ENCODE measurements at places on chromosomes 11 and 22.

GRCh38 chr11:125494031-125494360, 2.1 kb downstream of the FEZ1 start:
- no peak for DNase-seq

- no peak for DNase-seq
These were observed 13.8 kb downstream of the SMARCB1 start for GRCh38 chr22:23800297-23801237.

DNA sequence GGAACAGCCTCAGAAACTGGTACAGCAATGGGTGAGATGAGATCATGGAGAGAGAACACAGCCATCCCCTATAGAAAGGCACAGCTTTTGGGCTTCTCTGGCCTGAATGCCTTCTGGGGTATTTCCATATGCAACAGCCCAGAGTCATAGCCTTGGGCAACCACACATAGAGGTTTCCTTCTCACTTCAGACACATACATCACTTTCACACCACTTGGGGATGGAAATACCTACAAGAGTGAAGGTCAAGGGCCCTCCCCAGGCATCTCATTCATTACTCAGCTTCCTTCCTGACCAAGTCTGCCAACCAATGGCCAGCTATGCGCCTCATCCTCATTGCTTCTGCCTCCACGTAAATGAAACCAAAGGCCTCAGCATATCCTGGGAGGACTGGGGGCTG, 17.7 kb upstream of the OLFML1 start:
- DNase-seq, result no peak

DNA sequence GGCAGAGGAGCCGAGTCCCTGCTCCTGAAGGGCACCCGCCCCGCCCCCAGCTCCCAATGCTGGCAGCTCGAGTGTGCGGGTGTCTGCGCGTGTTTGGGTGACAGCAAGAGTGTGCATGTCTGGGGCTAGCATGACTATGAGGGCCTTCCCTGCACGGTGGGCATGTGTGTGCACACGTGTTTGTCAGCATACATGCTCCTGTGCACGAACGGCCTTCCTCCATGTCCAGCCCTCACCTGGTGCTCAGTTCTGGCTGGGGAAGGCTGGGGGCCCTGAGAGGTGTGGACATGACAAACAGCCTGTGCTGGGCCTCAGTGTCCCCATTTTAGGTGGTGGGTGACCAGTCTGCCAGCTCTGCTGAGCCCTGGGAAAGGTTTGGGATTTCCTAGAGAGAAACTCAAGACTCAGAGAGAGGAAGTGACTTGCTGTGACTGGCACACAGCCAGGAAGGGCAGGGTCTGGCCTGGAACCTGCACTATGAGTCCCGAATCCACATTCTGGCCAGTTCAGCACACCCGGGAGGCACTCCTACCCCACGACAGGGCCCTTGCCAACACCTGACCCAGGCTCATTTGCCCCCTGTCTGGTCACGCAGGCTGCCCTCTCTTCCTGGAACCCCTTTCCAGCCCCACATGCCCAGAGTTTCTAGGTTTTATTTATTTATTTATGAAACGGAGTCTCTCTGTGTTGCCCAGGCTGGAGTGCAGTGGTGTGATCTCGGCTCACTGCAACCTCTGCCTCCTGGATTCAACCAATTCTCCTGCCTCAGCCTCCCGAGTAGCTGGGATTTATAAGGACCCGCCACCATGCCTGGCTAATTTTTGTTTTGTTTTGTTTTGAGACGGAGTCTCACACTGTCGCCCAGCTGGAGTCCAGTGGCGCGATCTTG, 3.3 kb upstream of the SHISA8 start:
- peak; percentile 29 for DNase-seq

DNA sequence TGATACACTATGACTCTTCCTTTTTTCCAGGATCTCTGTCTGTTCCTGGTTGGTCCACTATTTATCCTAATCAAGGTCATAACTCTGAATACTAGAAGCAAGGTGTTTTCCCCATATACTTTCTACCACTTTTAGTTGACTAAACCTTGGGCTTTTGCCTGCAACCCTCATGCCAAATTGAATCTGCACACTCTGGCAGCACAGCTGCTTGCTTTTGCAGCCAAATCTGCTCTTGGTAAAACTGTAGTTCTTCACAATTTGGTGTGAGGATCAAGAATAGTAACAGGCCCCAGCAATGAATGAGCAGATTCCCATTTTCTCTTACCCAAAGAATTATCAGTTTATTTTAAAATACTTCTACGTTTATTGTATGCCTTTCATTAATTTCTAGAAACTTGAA, 586.5 kb upstream of the CNTN5 start:
- DNase-seq, result no peak

GRCh38 chr11:66543263-66544107, 2.4 kb downstream of the ZDHHC24 start:
- no peak for DNase-seq

DNA sequence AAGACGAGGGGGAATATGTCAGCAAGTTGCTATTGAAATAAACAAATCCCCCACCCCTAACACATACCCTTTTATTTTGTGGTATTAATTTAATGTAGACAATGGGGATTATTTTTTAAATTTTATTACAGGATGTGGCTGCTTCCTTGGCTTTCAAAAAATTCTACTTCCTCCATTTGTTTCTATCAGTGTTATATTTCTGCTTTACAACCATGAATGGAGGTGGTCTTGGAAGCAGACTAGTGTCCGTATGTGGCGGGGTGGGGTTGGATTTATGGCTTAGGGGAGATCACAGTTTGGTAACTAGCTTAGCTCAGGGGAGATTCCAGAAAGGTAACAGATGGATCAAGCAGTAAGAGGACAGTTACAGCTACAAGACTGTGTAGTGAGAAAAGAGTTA, 39.3 kb upstream of the PICALM start:
- peak; percentile 20 for DNase-seq

GRCh38 chr11:2376751-2377451, at the start of gene CD81:
CD81 (plus strand) TSS chr11:2377310; CDS start chr11:2377550, 240 bp downstream.
- DNase-seq, result no peak

DNA sequence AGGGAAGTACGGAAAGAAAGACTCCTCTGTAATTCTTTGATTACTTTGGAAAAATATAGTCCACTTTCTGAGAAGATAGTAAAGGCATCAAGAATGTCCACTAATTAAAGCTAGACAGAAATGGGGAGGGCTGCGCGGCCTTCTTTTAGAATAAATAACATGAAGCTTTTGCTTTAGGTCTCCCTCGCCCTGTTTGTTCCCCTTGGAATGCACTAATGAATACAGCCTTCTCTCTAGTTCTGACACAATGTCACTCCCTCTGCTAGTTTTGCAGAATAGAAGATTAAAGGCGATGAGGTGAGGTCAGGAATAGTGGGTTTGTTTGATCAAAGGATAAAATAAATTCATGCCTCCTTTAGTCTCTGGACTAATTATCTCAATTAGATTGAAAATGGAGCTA, 543.9 kb downstream of the OPCML start:
- DNase-seq, result no peak

GRCh38 chr22:31235081-31235480, 23.0 kb downstream of the LIMK2 start:
- peak; percentile 50 for DNase-seq

DNA sequence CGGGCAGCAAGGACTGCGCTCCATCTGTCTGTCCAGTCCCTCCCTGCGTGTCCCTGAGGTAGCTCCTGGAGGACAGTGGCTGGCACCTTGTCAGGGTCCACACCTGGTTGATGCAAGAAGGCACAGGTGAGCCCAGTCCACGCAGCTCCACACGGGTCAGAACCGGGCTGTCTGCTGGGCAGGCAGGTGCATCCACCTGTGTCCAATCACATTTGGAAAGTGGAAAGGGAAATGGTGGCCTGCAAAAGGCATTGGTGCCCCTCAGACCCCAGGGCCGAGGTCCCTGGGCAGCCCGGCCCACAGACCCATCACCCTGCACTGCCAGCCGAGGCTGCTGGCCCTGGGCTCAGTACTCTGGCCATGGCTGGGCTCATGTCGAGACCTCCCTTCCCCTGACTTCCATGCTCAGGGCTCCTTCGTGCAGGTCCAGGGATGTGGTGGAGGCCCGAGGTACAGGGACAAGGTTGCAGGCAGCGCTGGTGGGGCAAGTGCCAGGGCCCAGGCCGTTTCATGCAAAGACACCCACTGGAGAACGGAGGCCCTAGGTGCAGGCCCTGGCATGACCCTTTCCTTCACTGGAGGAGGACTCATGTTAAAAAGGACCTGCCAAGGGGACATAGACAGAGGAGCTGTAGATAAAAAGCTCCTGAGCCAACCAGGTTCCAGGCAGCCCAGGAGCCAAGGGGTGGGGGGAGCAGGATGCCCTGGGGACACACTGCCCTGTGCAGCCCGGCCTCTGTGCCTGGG, 38.9 kb upstream of the TH start:
- DNase-seq, result no peak

DNA sequence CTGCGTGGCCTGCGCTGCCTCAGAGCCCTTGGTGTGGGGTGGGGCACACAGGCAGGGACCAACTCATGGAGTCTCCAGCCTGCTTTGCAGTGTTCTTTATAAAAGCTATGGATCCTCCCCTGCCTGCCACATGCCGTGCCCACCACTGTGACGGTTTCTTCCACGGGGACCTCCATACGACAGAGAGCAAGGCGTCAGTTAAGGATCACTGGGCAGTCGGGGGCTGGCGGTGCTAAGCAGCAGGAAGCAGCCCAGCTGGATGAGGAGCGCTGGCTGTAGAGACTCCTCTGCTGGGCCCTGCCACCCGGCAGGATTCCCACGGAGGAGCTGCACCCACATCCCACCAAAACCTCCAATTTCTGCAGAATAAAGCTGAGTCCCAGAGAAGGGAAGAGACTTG, 23.1 kb upstream of the EFCAB6 start:
- no peak for DNase-seq

GRCh38 chr11:8015753-8016239, 28.7 kb downstream of the EIF3F start:
- DNase-seq, result no peak

DNA sequence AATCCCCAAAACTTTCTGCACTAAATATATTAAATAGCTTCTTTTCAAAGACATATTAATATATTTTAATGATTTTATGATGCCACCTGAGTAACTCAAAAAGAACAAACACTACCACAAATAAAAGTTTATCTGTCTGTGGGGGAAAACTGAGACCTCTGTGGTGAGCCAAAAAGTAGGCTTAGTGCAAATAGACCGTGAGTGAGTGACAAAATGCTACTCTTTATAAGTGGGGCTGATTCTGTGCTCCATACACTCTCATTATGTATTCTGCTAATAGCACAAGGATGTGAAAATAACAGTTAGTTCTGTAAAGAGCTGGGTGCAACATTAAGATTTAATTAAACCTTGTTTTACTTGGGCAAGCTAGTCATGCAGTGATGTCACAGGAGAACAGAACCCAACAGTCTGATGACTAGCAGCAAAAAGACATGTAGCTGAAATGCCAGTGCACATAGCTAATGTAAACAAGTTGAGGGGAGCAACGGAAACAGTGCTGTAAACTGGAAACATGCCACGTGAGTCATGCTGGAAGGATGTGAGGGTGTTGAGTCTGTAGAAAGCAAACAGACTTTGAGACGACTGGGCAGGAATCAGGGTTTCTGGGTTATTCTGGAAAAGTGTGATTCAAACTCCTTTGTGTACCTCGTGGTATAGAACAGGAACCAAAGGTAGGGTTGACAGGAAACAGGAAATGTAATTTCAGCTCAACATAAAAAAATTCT, 1130.4 kb downstream of the LRRC4C start:
- no peak for DNase-seq

- no peak for DNase-seq
These were observed 500 bp upstream of the ADSL start for GRCh38 chr22:40345815-40346184.

DNA sequence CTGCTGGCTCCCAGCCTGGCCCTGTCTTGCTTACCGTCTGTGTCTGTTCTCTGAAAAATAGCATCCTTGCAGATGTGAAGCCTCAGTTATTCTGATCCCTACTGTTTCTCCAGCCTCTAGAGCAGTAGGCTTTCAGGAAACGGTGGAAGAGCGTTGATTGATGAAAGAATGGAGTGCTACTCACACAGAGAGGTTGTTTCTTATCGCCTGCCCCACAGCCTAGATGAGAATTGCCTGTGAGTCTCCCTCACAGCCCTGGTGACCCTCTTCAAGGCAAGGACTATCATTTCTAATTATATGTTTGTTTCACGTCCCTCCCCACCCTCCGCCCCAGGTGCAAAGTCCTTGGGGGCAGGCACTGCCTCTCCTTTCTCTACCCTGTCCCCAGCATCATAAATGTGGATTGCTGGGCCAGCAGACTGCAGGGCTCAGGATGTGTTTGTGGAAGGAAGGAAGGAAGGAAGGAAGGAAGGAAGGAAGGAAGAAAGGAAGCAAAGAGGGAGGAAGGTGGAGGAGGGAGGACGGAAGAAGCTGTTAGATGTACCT, 575.3 kb upstream of the B3GAT1 start:
- no peak for DNase-seq

- no peak for DNase-seq
These were observed 22.0 kb downstream of the GSTT2B start for GRCh38 chr22:23939017-23939357.

DNA sequence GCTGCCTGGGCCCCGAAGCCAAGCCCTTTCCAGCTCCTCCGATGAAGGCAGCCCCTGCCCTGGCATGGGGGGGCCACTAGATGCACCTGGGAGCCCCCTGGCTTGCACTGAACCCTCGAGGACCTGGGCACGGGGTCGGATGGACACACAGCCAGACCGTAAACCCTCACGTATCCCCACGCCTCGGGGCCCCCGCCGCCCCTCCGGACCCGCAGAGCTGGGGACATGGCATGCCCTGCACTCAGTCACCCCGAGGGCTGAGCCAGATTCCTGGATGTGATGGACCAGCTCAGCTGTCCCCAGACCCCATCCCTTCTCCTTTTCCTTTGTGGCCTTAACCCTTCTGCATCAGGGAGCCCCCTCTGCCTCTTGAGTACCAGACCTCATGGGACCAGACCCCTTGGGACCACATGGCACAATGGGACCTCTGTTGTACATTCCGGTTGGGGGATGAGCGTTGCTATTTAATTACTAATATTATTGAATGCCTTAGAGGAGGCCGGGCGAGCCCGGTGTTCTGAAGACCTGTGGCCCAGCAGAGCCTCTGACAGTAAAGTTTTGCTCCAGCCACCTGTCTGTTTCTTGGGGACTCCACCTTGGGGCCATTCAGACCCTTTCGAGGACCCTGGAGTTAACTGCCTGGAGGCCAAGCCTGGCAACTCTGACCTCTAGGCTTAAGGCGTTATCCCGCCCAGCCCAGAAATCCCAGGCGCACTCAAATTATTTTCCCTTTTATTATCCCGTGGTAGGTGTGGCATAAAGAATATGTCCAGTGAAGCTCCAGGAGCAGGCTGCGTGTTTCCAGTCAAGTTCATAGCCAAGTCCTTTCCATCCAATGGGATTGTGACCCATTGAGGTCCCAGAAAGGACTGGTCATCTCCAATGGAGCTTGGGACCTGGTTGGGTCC, 3.0 kb downstream of the RASL10A start:
- no peak for DNase-seq

Data from bone marrow (tissue), 2 donors.